ENCODE measurements at places on chromosomes 7 and 10. TPM values are rescaled to one million over a fixed set of nuclear protein-coding genes. Genes with fewer than 3 reads are reported as not detected.

Gene GNGT1
- total RNA-seq, result not detected

Gene HOXA5
- total RNA-seq, result 2.2 TPM

Gene MRLN
- not detected for total RNA-seq

Gene TRPV6
- total RNA-seq, result not detected

Gene LUC7L2
- total RNA-seq, result 116 TPM

Gene OR2A1
- not detected for total RNA-seq

- no peak for DNase-seq
- peak overlapping the region; percentile 67 for H3K27ac ChIP-seq
- H3K4me1 ChIP-seq, result peaks cover 75% of the 10 kb centered on the region
- no peaks in the 10 kb centered on the region for H3K36me3 ChIP-seq
- H3K27me3 ChIP-seq, result no peaks in the 10 kb centered on the region
Measured at GRCh38 chr10:88065383-88066049, 202.1 kb downstream of the PTEN start.

- no peaks in the 10 kb centered on the region for H3K27me3 ChIP-seq
- H3K4me3 ChIP-seq, result no peak overlapping the region
- H3K36me3 ChIP-seq, result no peaks in the 10 kb centered on the region
- no peak overlapping the region for H3K27ac ChIP-seq
- no peaks in the 10 kb centered on the region for H3K4me1 ChIP-seq
- DNase-seq, result no peak
Measured at GRCh38 chr7:129471402-129471827, 30.9 kb upstream of the SMKR1 start.
